Activated CD8-positive, alpha-beta memory T cell treated with anti-CD3 and anti-CD28 coated beads for 48 hours (primary cell): ENCODE measurements at places on chromosomes 5 and 9.

GRCh38 chr9:72334658-72335337 lies 30.2 kb downstream of the ZFAND5 start:
- DNase-seq: no peak

DNA sequence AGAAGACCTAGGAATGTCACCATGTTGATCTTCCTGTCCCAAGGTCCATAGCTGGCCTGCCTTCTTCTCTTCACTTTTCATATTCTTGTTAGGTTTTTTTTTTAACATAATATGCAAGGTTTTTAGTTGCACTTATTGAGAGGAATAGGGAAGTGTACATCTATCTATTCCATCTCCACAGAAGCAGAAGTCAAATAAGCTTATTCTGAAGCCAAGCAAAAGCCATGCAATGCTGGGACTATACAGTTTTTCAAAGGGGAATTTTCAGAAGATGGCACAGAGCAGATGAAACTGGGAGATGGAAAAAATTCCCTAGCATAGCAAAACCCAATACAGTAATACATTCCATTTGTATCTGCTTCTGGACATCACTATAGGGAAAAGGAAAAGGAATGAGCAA lies 447.6 kb downstream of the GADD45G start:
- no peak for DNase-seq

GRCh38 chr5:117943541-117943940 lies 1044.8 kb downstream of the DTWD2 start:
- no peak for DNase-seq

- no peak for DNase-seq
These were observed 65.4 kb upstream of the GRAMD2B start for GRCh38 chr5:126357585-126358342.

DNA sequence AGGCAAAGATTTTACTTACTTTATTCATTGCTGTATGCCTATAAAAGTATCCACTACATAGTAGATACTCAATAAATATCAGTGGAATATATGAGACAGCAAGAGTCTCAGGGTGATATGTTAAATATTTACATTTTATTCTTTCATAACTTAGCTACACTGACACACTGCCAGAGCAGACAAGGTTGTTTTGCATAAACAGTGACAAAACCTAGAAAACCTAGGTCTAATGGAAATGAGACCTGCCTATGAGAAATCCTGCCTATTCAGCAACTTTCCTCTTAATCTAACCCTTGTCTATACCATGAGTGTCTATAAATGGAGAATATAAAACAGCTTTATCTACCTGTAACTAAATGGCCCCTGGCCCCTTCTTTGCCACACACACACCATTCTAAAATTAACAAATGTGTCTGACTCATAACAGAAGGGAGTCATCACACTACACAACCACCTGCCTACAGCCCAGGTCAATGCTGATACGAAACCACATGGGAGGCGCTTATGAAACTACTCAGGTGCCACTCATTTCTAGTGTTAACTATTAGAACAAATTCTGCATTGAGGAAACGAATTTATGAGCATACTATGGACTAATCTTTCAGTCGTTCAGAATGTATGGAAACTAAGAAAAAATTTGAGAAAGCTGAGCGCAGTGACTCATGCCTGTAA lies 60.3 kb downstream of the UBAP2 start:
- no peak for DNase-seq

GRCh38 chr5:96149546-96149945 lies 187.9 kb upstream of the ELL2 start:
- DNase-seq: no peak

DNA sequence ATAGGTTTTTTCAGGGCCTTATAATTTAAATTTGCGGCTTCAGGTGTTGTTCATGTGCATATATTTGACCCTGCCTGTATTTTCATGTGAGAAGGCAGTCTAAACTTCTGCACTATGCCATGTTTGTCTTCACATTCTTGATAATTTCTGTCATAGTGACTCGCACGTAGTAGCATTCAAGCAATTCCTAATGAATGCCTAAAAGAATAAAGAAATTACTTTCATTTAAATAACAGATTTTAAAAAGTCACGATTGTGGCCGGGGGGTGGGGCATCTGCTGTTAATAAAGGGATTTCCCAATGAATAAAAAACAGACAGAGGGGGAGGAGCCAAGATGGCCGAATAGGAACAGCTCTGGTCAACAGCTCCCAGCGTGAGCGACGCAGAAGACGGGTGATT lies 318.0 kb downstream of the ADAMTS6 start:
- DNase-seq: no peak

DNA sequence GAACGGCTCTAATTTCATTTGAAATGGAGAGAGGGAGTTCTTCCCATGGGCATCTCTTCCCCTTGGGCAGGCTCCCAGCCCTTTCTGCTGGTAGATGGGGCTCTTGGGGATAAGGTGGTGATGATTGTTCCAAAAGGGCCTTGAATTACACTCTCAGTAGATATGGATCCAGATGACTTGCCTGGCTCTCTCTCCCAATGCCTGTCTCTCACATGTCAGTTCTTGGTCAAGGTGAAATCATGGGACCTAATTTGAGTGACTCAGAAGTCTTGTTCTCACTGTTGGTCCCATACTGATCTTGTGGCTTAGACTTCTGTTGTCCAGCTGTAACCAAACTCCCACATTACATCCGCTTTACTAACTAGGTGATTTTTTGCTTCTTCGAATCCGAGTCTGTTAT lies 317.0 kb upstream of the RFX3 start:
- DNase-seq: no peak

- no peak for DNase-seq
These were observed 352.7 kb upstream of the CD180 start for GRCh38 chr5:67549296-67549618.

- DNase-seq: no peak
These were observed 316.2 kb downstream of the BRINP1 start for GRCh38 chr9:119053070-119053469.

GRCh38 chr5:175202463-175203068 lies 241.4 kb downstream of the DRD1 start:
- DNase-seq: no peak

- DNase-seq: no peak
These were observed 9.4 kb upstream of the LRRTM2 start for GRCh38 chr5:138884554-138884953.

DNA sequence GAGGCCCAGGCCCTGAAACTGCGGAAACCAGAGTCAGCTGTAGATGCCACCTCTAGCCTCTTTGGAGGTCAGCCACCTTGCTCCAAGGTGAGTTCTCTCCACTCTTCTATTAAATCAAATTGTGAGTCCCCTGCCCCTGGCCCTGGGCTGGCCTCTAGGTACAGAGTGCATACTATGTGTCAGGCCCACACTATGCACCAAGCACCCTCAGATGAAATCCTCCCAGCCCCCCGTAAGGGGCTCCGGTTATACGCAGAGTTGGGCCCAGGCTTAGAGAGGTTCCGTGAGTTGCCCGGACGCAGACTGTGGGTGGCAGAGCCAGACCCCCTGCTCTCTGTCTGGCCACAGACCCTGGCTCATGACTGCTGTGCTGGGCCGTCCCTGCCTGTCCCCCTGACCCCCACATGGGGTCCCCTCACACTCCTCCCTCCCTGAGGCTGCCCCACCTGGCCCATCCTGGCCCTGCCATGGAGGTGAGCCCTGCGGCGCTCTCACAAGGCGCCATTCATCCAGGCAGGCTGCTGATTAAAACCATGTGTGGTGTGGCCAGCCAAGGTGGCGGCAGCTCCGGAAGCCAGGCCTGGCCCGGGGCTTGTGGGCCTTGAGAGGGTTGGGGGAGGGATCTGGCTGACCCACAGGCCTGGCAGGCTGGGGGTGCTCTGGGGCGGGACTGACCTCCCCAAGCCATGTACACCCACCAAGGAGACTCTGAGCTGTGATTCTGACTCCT lies 65.5 kb upstream of the SYNPO start:
- DNase-seq: no peak

- DNase-seq: no peak
These were observed 51.1 kb upstream of the ATP10B start for GRCh38 chr5:160903076-160903475.

- no peak for DNase-seq
These were observed 72.9 kb downstream of the PSMB7 start for GRCh38 chr9:124342402-124342775.

DNA sequence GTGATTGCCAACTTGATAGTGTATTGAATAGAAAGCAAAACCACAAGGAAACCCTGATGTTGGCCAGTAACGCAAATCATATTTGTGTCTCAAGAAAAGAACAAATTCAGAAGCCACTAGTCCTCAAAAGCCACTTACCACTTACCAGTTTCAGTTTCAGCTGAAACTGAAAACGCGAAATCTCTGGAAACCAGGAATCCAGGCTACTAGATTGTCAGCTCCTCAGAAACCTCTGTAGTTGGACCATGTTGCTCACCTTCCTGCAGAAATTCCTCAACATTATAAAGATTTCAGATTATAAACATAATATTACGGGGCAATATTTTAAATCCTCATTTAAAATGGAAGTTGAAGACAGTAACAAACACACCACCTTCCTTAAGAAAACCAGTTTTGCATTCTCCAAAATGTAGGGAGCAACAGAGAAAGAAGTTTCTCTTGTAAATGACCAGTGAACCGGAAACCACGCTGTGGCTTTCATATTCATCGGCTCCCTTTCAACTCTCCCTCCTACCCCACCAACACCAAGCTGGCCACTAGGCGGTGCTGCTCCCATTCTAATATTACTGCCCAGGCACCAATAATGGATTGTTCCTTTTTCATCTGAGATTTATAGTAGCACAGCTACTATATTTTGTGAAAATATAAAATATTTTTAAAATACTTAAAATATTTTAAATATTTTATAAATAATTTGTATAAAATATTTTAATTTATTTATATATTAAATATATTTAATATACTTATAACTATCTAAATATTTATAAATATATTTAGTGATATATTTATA lies 8.7 kb upstream of the TMED7 start:
- DNase-seq: peak; percentile 51

DNA sequence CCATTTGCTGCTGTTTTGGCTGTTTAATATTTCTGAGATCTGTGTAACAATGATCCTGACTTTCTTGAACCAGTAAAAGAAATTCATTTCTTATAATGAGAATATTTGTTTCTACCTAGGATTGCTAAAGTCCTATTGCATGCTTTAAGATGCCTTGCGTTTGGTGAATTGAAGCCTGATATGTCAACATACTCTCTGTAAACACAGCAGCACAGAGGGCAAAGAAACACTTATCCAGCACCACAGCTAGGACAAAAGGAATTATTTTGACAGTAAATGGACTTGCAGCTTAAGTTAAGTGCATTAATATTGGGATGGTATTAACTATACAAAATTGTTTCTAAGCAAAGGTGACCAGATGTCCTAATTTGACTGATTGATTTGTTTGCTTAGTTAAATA lies 2031.2 kb upstream of the CDH6 start:
- DNase-seq: no peak

DNA sequence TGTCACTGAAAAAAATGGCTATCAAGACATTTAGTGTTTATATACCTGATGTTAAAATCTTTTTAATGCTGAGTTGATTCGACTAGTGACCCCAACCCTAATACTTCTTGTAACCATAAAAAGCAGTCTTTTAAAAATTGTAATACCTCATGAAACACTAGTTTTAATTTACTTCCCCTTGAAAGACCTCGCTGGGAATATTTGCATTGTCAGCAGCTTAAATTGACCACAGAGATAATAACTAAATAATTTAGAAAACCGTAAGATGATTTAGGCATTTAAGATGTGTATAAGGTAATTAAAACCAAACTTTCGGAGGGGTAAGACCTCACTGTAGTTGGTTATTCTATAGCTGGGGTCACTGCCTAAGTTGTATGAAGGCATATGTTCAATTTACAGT lies 89.8 kb downstream of the FGF10 start:
- no peak for DNase-seq

DNA sequence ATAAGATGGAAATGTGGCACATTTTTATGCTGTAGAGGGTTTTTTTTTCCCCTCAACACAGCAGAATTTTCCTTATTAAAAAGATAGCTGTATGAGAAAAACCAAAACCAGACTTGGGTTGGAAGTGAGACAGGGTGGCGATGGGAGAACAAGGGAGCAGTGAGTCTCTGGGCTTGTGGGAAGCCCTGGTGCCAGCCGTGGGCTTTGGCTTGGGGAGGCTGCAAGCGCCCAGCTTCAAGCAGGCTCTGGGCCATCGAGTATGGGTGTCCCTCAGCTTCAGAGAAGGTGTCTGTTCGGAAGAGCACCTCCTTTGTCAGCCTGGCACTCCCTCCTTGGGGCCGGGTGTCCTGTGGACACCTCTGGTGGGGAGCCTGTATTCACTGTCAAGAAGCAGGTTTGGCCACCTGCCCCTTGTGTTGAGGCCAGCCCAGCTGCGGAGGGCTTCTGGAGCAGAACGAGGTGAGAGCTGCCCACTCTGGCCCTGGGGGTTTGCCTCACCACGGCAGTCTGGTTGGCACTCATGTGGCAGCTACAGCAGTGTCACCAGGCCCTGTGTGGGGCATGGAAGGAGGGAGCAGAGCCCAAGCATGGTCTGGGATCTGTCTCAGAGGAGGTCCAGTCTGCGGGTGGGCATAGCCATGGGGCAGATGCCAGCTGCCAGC lies 37.6 kb upstream of the ANGPTL2 start:
- DNase-seq: no peak

DNA sequence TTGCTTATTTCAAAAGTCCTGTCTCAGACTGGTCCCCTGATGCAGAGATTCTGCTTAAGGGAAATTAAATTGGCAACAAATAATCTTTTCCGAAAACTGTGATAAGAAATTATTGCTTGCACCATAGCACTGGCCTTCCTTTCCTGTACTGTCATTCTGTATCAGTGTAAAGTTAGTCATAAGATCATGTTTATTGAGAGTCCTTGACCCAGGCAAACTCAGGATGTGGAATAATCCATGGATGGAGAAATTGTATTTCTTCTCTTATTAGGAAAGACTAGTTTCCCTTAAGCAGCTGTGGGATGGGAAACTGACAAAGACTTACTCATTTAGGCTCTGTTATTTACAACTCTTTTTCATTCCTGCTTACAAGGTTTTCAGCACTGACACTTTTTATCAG lies 83.0 kb upstream of the RANBP6 start:
- no peak for DNase-seq

- no peak for DNase-seq
These were observed 70.4 kb downstream of the RGS7BP start for GRCh38 chr5:64576250-64576649.

DNA sequence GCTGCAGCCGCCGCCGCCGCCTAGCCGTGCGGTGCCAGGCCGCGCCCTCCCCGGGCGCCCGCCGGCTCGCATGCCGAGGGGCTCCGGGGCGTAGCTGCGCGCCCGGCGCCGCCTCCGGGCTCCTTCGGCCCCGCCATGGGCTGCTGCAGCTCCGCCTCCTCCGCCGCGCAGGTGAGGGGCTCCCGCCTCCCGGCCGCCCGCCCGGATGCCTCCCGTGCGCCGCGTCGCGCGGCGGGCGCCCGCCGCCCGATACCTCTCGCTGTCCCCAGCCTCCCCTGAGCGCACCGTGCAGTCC lies 230 bp downstream of the SLC44A1 start:
- DNase-seq: peak; percentile 2
